ENCODE measurements at places on chromosomes 16 and 17.

DNA sequence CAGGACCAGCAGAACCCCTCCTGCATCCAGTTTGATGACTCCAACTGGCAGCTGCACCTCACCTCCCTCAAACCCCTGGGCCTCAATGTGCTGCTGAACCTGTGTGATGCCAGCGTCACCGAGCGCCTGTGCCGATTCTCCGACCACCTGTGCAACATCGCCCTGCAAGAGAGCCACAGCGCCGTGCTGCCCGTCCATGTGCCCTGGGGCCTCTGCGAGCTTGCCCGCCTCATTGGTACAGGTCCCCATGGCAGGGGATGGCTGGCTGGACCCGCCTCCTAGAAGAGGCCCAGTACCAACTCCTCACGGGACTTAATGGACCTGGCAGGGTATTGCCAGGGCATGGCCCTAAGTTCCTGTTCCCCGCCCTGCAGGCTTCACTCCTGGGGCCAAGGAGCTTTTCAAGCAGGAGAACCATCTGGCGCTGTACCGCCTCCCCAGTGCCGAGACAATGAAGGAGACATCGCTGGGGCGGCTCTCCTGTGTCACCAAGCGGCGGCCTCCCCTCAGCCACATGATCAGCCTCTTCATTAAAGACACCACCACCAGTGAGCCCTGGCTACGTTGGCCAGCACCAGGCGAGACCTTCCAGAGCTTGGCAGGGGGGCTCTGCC lies 22.7 kb downstream of the CASKIN2 start:
- DNase-seq = no peak

DNA sequence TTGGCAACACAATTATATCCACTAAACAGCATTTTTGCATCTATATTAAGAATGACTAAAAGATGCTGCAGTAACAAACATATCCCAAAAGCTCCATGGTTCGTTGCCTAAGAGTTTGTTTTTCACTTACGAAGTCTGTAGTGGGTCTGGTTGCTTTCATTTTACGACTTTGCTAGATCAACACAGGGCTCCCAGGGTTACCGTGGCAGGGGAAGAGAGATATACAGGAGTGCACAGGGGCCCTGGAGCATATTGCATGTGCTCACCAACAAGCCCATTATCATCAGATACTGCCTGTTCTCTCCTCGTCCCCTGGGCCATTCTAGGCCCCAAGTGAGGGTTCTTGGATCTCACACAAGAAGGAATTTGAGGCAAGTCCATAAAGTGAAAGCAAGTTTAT lies 3.1 kb upstream of the MMP2 start:
- DNase-seq = no peak

GRCh38 chr16:87583453-87584131 lies 18.7 kb upstream of the JPH3 start:
- DNase-seq = no peak

GRCh38 chr16:48129926-48130325 lies 25.9 kb downstream of the ABCC12 start:
- DNase-seq = no peak

GRCh38 chr17:32099686-32100085 lies 42.6 kb upstream of the RHOT1 start:
- no peak for DNase-seq
